Suppressor macrophage (primary cell): ENCODE measurements at places on chromosomes 2 and 18.

GRCh38 chr2:833180-833579 is 117.5 kb upstream of the SNTG2 start:
- DNase-seq: no peak

DNA sequence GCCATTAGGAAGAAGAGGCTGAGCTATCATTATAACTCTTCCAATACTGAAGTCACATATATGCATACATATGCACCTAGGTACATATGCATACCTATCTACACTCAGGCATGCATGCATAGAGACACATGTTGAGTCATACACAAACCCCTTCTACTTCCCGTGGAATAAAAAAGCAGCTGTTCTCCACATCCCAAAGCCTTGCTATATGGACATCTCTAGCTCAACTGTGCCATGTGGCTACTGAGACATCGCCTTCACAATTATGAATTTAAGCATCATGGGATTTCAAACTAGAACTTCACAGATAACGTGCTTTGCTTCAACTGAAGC is 120.5 kb downstream of the ANKRD44 start:
- no peak for DNase-seq

- DNase-seq: no peak
These were observed 512.1 kb upstream of the SYT4 start for GRCh38 chr18:43789234-43790000.

GRCh38 chr2:180621941-180622918 is 358.2 kb upstream of the UBE2E3 start:
- no peak for DNase-seq

GRCh38 chr2:180933332-180933731 is 47.1 kb upstream of the UBE2E3 start:
- no peak for DNase-seq

GRCh38 chr18:8329186-8329771 is 280.0 kb upstream of the RAB12 start:
- no peak for DNase-seq

GRCh38 chr2:200620606-200621390 is 35.0 kb downstream of the AOX1 start:
- no peak for DNase-seq

- no peak for DNase-seq
These were observed 12.6 kb downstream of the GPR35 start for GRCh38 chr2:240637901-240638345.

- DNase-seq: no peak
These were observed 4.9 kb upstream of the TMEM200C start for GRCh38 chr18:5900262-5900661.

- DNase-seq: peak; percentile 44
These were observed 115.5 kb downstream of the ATL2 start for GRCh38 chr2:38261569-38262068.

DNA sequence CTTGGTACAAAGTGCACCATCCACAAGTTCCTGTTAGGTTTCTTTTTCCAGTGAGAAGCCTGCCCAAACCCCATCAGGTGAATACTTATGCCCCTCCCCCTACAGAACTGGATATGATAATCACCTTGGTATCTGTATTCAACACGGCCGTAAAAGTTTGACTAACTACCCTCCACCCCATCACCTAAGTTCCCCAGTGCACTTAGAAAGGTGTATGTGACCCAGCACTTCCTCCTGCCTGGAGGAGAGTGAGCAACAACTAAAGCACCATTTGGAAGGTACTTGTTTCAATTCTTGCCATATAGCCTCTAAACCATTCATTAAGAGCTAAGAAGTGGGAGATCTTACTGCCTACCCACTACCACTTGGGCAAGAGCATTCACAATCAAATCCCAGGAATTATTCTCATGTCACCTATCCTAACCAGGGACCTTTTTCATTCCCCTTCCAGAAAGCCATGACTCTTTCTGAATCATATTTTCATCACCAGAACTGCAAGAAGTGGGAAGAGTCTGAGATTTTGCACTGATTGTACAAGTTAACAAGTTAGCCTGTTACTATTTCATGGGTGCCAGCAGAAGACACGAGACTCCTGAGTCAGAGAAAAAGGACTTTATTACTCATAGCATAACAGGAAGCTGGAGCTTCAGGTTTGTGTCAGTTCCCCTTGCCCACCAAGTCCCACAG is 53.5 kb upstream of the NDUFV2 start:
- DNase-seq: peak; percentile 63

- DNase-seq: no peak
These were observed 498.9 kb upstream of the NETO1 start for GRCh38 chr18:73366713-73367112.

GRCh38 chr2:71465356-71465755 is 12.0 kb downstream of the DYSF start:
- DNase-seq: peak; percentile 28

GRCh38 chr2:236319036-236319435 is 54.8 kb upstream of the ASB18 start:
- no peak for DNase-seq

DNA sequence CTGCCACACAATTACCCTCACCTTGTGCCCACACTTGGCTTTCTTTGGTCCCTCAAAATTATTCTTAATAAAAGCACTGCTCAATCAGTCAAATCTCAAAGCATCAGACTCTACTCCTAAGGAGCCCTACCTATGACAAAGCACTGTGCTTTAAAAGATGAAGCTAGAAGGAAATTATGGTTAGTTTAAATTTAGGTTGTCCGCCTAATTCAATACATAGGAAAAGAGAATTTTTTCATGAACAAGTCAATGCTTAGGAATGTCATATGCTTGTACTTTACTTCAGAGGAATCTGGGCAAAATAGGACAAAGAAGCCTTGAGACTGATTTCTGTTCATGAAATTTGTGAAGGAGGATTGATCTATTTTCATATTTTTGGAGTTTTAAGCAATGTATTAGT is 726.4 kb upstream of the CDH2 start:
- no peak for DNase-seq
